ENCODE measurements at places on chromosomes 5 and 9.

- no peak for DNase-seq
Observed at GRCh38 chr5:59416451-59416850, 477.1 kb downstream of the PDE4D start.

GRCh38 chr5:143448518-143448917 is 45.0 kb upstream of the NR3C1 start:
- DNase-seq, result no peak

GRCh38 chr5:61245936-61246335 is 83.7 kb upstream of the SMIM15 start:
- DNase-seq, result no peak

DNA sequence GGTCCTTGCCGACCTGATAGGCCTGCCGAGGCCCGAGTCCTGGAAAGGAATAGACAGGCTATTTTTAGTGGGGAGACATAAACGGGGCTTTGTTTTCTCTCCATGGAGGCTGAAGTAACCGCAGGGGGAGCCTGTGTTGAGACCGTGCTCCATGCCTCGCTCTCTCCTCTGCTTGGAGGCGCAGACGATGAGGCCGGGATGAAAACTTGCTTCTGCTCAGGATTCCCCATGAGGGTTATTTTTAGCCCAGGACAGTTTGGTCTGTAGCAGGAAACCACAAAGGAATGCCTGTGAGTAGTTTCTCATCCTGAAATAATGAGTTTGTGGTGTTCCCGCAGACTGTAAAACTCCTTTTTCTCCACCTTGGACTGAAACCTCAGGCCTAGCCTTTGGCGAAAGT is 81.9 kb upstream of the RARS1 start:
- no peak for DNase-seq

- DNase-seq, result no peak
Observed at GRCh38 chr5:151638619-151639018, 47.5 kb upstream of the FAT2 start.

GRCh38 chr5:172834415-172835289 is 601 bp downstream of the ERGIC1 start:
- no peak for DNase-seq

GRCh38 chr5:133868946-133869518 is 99.4 kb downstream of the C5orf15 start:
- peak; percentile 58 for DNase-seq

GRCh38 chr5:124630767-124631704 is 115.4 kb downstream of the ZNF608 start:
- no peak for DNase-seq

GRCh38 chr9:130451004-130451390 is 6.2 kb downstream of the ASS1 start:
- DNase-seq, result no peak

DNA sequence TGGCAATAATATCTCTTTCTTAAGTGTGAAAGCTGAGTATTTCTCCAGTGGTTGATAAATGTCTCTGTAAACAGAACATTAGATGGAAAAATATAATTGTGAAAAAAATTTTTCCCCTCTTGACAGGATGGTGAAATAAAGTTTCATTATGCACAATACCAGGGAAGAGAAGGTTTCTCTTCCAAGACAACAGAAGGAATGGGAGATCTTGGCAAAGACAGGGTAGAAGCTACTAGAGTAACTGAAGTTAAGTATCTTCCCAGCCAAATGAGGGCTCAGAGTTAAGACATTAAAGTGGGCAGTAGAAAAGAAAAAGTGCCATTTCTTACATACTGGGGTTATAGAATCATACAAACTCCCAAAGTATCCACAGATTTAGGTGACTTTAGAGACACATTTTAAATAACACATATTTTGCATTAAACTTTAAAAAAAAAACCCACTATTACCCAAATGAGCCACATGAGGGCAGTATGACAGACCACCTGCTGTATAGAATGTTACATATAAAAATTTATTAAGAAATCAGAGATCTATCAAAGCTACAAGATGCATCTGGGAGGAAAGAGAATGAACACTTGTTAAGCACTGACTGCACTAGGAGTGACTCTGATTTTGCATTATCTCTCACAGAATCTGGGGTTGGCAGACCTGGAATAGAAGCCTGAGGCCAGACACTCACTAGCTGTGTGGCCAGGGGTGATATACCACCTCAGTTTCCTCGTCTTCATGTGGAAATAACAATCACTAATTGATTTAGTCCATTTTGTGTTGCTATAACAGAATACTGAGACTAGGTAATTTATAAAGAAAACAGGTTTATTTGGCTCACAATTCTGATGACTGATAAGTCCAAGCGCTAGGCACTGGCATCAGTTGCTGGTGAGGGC is 98.5 kb downstream of the ARSB start:
- no peak for DNase-seq

GRCh38 chr5:176184608-176185132 is 53.6 kb upstream of the SIMC1 start:
- DNase-seq, result no peak

DNA sequence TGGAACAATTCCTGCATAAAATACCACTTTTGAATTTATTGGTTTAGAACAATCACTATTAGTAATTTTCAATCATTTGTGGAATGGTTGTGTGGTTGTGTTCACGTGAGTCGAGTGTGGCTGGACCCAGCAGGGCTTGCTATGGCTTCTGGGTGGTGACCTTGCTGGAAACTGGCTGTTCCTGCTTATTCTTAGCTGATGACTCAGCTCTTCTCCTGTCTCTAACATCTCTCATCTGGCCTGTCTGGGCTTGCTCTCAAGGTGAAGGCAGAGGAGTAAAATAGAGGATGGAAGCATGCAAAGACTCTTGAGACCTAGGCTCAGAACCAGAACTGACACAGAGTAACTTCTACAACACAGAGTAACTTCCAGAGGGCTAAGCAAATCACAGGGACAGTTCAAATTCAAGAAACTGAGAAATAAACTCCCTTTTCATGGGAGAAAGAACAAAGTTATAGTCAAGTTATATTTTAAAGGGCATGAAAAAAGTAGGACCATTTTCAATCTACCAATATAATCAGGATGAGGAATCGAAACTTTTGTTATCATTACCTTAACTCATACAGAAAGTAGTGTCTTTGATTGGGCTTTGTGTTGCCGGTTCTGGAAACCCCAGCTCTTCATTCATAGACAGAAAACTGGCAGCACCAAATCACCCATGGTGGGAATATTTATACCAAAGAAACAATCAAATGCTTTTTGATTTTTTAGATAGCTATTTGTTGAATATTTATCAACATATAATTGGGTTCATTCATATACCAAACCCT is 665.1 kb downstream of the CDH18 start:
- no peak for DNase-seq

- no peak for DNase-seq
Observed at GRCh38 chr9:133064241-133065069, 2.7 kb downstream of the CEL start.

GRCh38 chr5:141605523-141606277 is 13.1 kb downstream of the DIAPH1 start:
- peak; percentile 69 for DNase-seq

GRCh38 chr9:1170918-1171317 is 120.8 kb downstream of the DMRT2 start:
- DNase-seq, result no peak

GRCh38 chr5:68644971-68645370 is 429.4 kb downstream of the PIK3R1 start:
- DNase-seq, result no peak

GRCh38 chr5:102815540-102816332 is 60.6 kb downstream of the PAM start:
- no peak for DNase-seq

DNA sequence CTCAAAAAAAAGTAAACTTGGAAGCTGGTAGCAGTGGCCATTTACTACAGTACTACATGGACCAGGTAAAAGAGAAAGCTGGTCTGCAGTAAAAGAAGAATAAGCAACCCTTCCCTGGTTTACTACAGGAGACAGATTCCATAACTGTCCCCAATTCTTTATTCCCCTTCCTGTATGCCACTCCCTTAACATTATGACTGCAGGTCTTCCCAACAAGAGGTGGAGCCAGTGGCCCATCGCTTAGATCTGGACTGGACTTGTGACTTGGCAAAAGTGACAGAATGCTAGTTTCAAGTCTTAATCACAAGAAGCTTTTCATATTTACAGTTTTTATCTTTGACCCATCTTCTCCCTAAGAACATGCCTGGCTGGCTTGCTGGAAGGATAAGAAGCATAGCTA is 42.6 kb upstream of the SLC12A2 start:
- DNase-seq, result no peak

- no peak for DNase-seq
Observed at GRCh38 chr9:71638627-71639026, 129.7 kb downstream of the CEMIP2 start.

DNA sequence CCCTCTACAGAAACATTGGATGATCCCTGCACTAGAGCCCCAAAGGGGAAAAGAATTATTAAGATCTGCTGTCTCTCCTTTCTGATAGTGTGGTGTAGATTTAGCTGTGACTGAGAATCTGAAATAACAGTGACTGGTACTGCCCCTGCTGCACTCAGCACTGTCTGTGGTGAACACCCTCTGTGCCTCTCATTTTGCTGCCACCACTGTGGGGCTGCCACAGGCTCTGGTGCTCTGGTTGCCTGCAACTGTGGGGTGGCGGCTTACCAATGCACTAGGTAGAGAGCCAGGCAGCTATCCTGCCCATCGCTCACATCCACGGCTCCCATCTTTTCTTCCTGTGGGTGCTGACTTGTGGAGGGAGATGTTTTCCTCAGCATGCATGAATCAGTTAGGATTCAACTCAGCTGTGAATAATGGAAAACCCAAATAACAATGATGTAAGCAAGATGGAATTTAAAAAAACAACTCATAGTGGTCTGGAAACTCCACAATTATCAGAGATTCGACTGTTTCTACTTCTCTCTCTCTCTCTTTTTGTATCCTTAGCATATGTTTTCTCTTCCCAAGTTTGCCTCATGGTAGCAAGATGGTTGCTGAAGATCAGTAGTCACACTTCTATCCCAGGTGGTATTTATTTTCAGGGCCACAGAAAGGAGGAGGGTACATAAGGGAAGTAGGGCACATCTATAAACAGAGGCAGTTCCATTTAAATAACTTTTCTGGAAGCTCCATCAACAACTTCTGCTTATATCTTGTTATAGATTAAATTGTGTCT is 99.8 kb upstream of the DAP start:
- DNase-seq, result no peak

GRCh38 chr9:8052991-8053390 is 253.4 kb upstream of the DMAC1 start:
- DNase-seq, result no peak

DNA sequence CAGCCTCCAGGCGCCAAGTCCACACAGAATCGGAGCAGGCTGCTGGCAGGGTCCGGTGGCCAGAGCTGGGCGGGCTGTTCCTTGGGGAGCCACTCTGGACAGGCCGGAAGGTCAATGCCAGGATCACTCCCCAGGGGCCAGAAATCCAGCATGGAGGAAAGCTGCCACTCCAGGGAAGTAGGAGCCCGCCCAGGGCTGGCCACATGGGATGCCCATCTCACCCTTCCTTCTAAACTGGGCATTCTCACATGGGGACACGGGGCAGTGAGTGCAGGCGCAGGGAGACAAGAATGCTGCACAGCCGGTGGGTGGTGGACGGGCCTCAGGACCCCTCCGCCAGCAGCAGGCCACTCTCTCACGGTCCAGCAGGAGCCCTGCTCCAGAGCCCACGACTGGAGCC is 58.2 kb downstream of the ADAMTS2 start:
- no peak for DNase-seq

DNA sequence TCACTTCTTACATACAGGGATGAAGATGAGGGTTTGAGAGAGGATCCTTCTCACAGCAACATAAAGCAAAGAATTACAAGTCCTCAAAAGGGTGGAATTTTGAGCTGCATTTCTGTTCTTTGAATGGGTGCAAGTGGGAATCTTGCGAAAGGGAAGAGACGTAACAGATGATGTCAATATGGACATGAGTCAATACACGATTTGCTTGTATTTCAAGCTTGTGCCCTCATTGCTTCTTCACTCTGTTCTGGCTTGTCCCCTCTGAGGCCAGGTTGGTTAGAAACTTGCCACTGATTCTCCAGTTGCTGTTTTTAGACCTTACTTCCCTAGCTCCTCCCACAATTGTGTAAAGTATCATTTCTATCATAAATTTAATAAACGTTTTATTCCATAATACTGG is 104.8 kb upstream of the CLINT1 start:
- no peak for DNase-seq

DNA sequence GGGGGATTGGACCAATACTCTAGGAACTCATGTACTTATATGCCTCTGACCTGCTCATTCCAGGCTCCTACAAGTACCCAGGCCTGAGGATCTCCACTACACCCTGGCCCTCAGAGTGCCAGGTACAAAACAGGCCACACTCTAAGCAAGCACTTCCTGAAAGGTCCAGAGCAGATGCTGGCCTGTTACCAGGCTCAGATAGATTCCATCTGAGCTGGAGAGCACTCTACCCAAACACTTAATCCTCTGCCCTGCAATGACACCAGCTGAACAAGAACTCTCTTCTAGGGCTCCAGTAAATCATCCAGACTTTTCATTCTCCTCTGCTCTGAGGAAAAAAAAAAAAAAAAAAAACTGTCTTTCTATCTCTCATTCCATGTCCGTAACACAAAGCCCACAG is 2.9 kb downstream of the P4HA2 start:
- no peak for DNase-seq

DNA sequence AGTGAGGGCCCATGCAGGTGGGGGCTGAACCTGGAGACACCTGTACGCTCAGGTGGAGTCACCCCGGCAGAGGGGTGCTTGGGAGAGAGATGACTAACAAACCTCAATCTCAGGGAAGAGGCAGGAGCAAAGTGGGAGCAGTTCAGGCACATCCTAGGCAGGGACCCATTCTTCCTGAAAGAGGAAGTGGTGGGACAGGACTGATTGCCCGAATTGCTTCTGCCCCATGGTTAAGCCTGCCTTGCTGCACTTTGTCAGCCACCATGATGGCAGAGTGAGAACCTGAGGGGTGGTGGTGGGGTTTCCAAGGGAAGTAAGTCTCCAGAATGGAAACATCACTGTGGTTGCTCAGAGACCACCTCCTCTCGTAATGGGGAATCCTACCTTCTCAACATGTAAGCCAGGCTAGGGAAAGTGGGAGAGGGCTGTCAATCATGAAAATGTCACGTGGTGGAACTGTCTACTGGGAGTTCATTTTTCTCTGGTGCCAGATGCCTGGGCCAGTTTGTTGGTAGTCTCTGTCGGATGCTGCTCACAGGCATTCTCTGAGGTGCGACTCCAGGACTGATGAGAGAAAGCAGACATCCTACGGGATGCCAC is 150.4 kb downstream of the HSPA4 start:
- DNase-seq, result no peak

DNA sequence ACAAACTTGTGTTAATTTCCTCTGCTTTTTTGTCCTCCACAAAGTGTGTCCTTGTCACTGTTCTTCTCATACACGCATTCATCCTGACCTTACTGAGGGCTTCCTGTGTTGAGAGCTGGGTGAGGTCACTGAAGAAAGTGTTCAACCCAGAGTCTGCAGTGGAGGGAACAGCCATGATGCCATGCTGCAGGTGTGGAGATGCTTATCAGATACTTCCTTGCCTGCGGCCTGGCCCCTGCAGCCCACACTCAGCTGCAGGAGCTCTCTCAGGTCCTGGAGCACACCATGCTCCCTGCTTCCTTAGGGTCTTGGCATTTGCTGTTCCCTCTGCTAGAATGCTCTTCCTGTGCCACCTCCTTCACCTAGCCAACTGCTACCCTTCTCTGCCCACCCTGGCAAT is 108.1 kb upstream of the SPRY4 start:
- peak; percentile 68 for DNase-seq
